ENCODE measurements at places on chromosomes 4 and X. TPM values are rescaled to one million over a fixed set of nuclear protein-coding genes. Genes with fewer than 3 reads are reported as not detected.

OSTC gene
- polyA plus RNA-seq, result 83.0 TPM

PPP1R3F gene
- polyA plus RNA-seq, result 3.1 TPM

ZMAT1 gene
- polyA plus RNA-seq, result 3.6 TPM

BRS3 gene
- polyA plus RNA-seq, result not detected

APOO gene
- 18.1 TPM for polyA plus RNA-seq

PGM2 gene
- 19.8 TPM for polyA plus RNA-seq
